Melanocyte of skin (primary cell): ENCODE measurements at places on chromosomes 3 and 15. TPM values are rescaled to one million over a fixed set of nuclear protein-coding genes. Genes with fewer than 3 reads are reported as not detected.

Gene ADGRG7
- total RNA-seq, result 0.15 TPM in 1 of 2 replicates, not detected in the other

Gene CLRN1
- total RNA-seq, result not detected in 2 replicates

Gene SLC24A5
- 668 and 789 TPM in 2 replicates for total RNA-seq

Gene ANKRD63
- total RNA-seq, result not detected in 2 replicates

Gene FAM3D
- total RNA-seq, result not detected in 2 replicates

Gene SUCLG2
- total RNA-seq, result 75.9 and 95.3 TPM in 2 replicates

Gene IL17RC
- 42.7 and 67.2 TPM in 2 replicates for total RNA-seq

Gene DPP8
- total RNA-seq, result 41.0 and 48.4 TPM in 2 replicates

Gene TGM5
- total RNA-seq, result not detected in 2 replicates

Gene MEX3B
- total RNA-seq, result 2.8 and 4.0 TPM in 2 replicates

Gene BNC1
- 0.62 and 2.0 TPM in 2 replicates for total RNA-seq

Gene ZIC4
- not detected in 2 replicates for total RNA-seq

Gene SLC22A13
- 0.33 TPM in 1 of 2 replicates, not detected in the other for total RNA-seq

Gene VEPH1
- total RNA-seq, result 158 and 274 TPM in 2 replicates

Gene GOLGA6A
- 0.46 and 0.67 TPM in 2 replicates for total RNA-seq

Gene IL17RD
- 0.69 and 2.9 TPM in 2 replicates for total RNA-seq

Gene CDHR4
- not detected in 2 replicates for total RNA-seq

Gene NCKIPSD
- total RNA-seq, result 11.9 and 16.7 TPM in 2 replicates

Gene ASB14
- total RNA-seq, result not detected in 2 replicates

Gene NPAP1
- not detected in 2 replicates for total RNA-seq

Gene POLR2M
- 46.6 and 263 TPM in 2 replicates for total RNA-seq

Gene OR5H1
- not detected in 2 replicates for total RNA-seq

Gene AMIGO3
- total RNA-seq, result 0.36 and 0.69 TPM in 2 replicates

Gene RETNLB
- total RNA-seq, result not detected in 2 replicates

Gene ITIH1
- total RNA-seq, result not detected in 2 replicates

Gene BHLHE40
- total RNA-seq, result 73.6 and 75.6 TPM in 2 replicates

Gene LMAN1L
- not detected in 2 replicates for total RNA-seq

Gene ACOX2
- total RNA-seq, result 1.1 and 1.4 TPM in 2 replicates

Gene PLOD2
- total RNA-seq, result 33.7 and 43.3 TPM in 2 replicates

Gene ANKUB1
- total RNA-seq, result not detected in 2 replicates

Gene HACD2
- total RNA-seq, result 15.5 and 48.7 TPM in 2 replicates

Gene CYP11A1
- total RNA-seq, result 0.15 TPM in 1 of 2 replicates, not detected in the other

Gene ADPRH
- 7.6 and 9.7 TPM in 2 replicates for total RNA-seq

Gene RBP2
- total RNA-seq, result not detected in 2 replicates

Gene SH2D7
- not detected in 2 replicates for total RNA-seq

Gene ITGA11
- total RNA-seq, result 0.15 and 1.00 TPM in 2 replicates

Gene CCNB2
- 19.6 and 39.9 TPM in 2 replicates for total RNA-seq

Gene PYGO1
- 8.9 and 10.5 TPM in 2 replicates for total RNA-seq

Gene ITIH4
- 2.0 and 2.7 TPM in 2 replicates for total RNA-seq

Gene CGNL1
- under 0.01 and 0.36 TPM in 2 replicates for total RNA-seq

Gene ADAMTSL3
- under 0.01 TPM in 1 of 2 replicates, not detected in the other for total RNA-seq

Gene TF
- 0.36 and 1.0 TPM in 2 replicates for total RNA-seq

Gene SLC2A2
- not detected in 2 replicates for total RNA-seq

Gene RAB27A
- total RNA-seq, result 106 and 210 TPM in 2 replicates

Gene CAMK2N2
- 0.36 and 0.69 TPM in 2 replicates for total RNA-seq

Gene VILL
- 4.7 and 5.5 TPM in 2 replicates for total RNA-seq
